Ascending aorta (tissue), 2 donors: ENCODE measurements at places on chromosomes 6 and 20. TPM values are rescaled to one million over a fixed set of nuclear protein-coding genes. Genes with fewer than 3 reads are reported as not detected.

DNA sequence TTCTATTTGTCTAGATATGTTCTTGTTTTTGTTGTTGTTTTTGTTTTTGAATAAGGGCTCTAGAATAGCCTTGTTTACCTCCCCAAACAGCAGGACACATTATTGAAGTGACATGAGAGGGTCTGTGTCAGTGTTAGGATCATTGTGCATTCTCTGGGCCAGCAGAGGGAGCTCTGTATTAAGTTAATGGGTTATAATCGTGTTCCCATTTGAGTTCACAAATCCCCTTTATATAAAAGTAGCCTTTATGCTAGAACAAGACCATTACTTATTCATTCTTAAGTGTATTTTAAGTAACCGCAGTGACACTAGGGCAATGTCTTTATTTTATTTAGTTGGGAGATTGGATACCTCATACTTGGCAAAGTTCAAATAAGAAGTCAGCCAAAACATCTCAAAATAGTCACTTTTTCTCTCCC lies 44.8 kb downstream of the STK4 start:
- H3K27me3 ChIP-seq: no peaks in the 10 kb centered on the region
- H3K4me1 ChIP-seq: no peaks in the 10 kb centered on the region
- H3K27ac ChIP-seq: no peak overlapping the region
- H3K4me3 ChIP-seq: no peak overlapping the region

GRCh38 chr6:157316871-157317814 lies 6.2 kb downstream of the TMEM242 start:
- H3K27ac ChIP-seq: peak overlapping the region; percentile 41
- H3K4me3 ChIP-seq: no peak overlapping the region

DNA sequence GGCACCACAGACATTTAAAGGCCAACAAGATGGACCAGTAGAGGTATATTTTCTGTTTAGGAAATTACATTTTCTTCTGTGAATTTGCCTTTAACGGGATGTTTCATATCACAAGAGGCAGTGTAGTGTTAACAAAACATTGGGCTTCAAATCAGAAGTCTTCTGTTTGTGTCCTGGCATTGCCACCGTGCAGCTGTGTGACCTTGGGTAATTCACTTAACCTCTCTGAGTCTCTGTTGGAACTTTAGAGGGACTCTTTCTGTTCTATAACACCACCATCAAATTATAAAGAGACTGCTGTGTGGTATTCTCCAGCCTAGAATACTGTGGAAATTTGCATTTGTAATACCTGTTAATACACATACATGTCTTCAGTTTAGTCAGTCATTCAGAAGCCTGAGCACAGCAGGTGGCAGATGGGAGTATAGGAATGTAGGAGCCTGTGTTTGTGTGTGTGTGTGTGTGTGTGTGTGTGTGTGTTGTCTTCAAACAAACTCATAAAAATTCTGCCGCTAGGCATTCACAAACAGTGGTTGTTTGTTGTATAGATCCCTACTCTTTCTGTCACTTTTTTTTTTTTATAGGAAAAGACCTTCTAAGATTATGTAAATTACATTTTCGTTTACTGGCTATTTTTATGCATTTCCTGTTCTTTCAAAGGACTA lies 22.6 kb downstream of the UST start:
- H3K4me1 ChIP-seq: no peaks in the 10 kb centered on the region
- no peak overlapping the region for H3K27ac ChIP-seq
- no peak for DNase-seq
- H3K4me3 ChIP-seq: no peak overlapping the region
- H3K36me3 ChIP-seq: no peaks in the 10 kb centered on the region

- no peak overlapping the region for H3K27ac ChIP-seq
- no peaks in the 10 kb centered on the region for H3K36me3 ChIP-seq
- peaks cover 33% of the 10 kb centered on the region for H3K4me1 ChIP-seq
- no peak for DNase-seq
These were observed 15.7 kb downstream of the SLC22A1 start for GRCh38 chr6:160137130-160137988.

GRCh38 chr6:64083261-64083660 lies 447.7 kb downstream of the PHF3 start:
- no peaks in the 10 kb centered on the region for H3K27me3 ChIP-seq
- H3K36me3 ChIP-seq: no peaks in the 10 kb centered on the region
- H3K27ac ChIP-seq: no peak overlapping the region
- no peak for DNase-seq
- H3K4me1 ChIP-seq: no peaks in the 10 kb centered on the region

DNA sequence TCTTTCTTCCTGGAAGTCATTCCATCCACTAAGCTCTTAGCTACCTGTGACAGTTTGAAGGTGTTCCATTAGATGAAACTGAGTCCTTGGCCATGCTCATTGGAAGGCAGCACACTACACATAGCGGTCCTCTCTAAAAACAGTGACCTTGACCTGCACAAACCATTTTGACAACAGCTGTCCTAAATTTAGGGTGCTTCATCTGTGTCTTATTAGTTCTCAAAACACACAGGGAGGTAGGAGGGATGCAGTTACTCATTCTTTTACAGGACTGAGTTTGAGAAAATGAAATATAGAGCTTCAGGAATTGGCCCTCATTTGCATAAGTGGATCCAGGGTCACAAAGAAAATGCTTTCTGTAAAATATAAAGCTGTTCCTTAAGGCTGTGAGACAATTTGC lies 20.4 kb upstream of the MAP3K4 start:
- no peaks in the 10 kb centered on the region for H3K27me3 ChIP-seq
- no peaks in the 10 kb centered on the region for H3K36me3 ChIP-seq
- H3K27ac ChIP-seq: no peak overlapping the region
- DNase-seq: no peak
- peaks cover 11% of the 10 kb centered on the region for H3K4me1 ChIP-seq

DNA sequence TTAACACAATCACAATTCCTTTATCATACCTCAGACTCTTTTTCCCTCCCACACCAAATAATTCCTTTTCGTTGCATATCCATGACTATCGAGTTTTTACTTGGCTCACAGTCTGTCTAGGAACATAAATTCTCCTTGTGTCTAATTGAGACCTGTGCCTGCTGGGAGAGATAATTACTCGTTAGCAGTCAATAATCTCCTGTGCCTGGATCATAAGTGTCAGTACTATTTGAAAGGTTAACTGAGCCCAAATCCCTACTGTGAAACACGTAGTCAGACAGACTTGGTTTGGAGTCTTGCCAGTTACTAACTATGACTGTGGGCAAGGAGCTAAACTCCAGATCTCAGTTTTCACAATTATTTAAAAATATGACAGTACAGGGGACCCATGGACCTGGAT lies 5.7 kb upstream of the CTNNBL1 start:
- H3K4me3 ChIP-seq: no peak overlapping the region
- no peak overlapping the region for H3K27ac ChIP-seq
- no peaks in the 10 kb centered on the region for H3K27me3 ChIP-seq
- DNase-seq: no peak
- H3K4me1 ChIP-seq: no peaks in the 10 kb centered on the region

DNA sequence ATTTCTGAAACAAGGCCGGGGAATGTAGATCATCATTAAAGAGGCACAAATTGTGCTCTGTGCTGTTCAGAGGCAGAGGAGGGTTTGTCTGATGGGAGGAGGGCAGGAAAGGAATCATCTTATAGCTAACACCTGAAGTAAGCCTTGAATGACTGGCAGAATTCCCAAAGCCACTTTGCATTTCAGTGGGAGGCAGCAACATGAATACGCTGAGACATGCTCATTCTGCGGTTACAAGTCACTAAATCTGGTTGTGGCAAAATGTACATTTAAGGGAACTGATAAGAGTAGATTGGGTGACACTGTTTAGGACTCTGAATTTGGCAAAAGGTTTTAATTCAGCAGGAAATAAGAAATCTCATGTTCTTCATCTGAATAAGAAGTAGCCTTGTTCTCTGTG lies 4.4 kb upstream of the COL19A1 start:
- no peak for DNase-seq
- no peaks in the 10 kb centered on the region for H3K36me3 ChIP-seq
- H3K27me3 ChIP-seq: no peaks in the 10 kb centered on the region
- H3K4me1 ChIP-seq: no peaks in the 10 kb centered on the region
- no peak overlapping the region for H3K4me3 ChIP-seq

DNA sequence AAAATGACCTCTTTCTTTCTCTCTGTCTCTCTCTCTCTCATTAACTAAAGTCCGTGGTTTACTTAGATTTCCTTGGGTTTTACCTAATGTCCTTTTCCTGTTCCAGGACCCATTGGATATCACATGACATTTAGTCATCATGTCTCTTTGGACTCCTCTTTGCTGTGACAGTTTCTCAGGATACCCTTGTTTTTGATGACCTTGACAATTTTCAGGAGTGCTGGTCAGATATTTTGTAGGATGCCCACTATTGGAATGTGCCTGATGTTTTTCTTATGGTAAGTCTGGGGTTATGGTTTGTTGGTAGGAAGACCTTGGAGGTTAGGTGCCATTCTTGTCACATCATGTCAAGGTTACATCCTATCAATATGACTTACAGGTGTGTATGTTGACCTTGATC lies 199.2 kb upstream of the HTR1E start:
- no peak overlapping the region for H3K4me3 ChIP-seq
- no peak overlapping the region for H3K27ac ChIP-seq
- no peaks in the 10 kb centered on the region for H3K27me3 ChIP-seq
- no peak for DNase-seq
- H3K36me3 ChIP-seq: no peaks in the 10 kb centered on the region

GRCh38 chr6:4224067-4224978 lies 88.9 kb upstream of the ECI2 start:
- H3K36me3 ChIP-seq: no peaks in the 10 kb centered on the region
- H3K4me1 ChIP-seq: no peaks in the 10 kb centered on the region
- no peaks in the 10 kb centered on the region for H3K27me3 ChIP-seq
- no peak for DNase-seq
- H3K27ac ChIP-seq: no peak overlapping the region
- no peak overlapping the region for H3K4me3 ChIP-seq

DNA sequence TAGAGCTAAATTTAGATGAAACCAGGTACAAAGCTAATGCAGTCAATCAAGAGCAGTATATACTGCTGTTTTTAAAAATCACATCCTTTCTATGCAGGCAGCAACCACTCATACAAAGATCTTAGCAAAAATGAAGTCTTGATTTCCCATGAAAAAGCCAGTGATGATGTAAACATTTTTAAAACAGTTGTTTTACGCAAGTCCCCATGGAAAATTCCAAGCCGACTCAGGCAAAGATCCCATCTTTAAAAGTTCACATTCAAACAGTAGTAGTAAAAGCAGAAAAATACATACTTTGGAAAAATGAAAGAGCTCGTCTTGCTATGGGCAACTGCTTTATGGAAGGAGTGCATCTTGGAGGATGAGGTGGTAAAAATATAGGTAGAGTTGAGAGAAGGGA lies 84.0 kb downstream of the RCAN2 start:
- DNase-seq: no peak
- H3K4me3 ChIP-seq: no peak overlapping the region
- H3K36me3 ChIP-seq: no peaks in the 10 kb centered on the region
- H3K27me3 ChIP-seq: no peaks in the 10 kb centered on the region
- H3K4me1 ChIP-seq: peaks cover 6% of the 10 kb centered on the region
- H3K27ac ChIP-seq: peak overlapping the region; percentile 7

- peaks cover 29% of the 10 kb centered on the region for H3K4me1 ChIP-seq
- H3K4me3 ChIP-seq: no peak overlapping the region
- H3K36me3 ChIP-seq: no peaks in the 10 kb centered on the region
- peak; percentile 32 for DNase-seq
These were observed 13.7 kb upstream of the FAM83C start for GRCh38 chr20:35305682-35306556.

DNA sequence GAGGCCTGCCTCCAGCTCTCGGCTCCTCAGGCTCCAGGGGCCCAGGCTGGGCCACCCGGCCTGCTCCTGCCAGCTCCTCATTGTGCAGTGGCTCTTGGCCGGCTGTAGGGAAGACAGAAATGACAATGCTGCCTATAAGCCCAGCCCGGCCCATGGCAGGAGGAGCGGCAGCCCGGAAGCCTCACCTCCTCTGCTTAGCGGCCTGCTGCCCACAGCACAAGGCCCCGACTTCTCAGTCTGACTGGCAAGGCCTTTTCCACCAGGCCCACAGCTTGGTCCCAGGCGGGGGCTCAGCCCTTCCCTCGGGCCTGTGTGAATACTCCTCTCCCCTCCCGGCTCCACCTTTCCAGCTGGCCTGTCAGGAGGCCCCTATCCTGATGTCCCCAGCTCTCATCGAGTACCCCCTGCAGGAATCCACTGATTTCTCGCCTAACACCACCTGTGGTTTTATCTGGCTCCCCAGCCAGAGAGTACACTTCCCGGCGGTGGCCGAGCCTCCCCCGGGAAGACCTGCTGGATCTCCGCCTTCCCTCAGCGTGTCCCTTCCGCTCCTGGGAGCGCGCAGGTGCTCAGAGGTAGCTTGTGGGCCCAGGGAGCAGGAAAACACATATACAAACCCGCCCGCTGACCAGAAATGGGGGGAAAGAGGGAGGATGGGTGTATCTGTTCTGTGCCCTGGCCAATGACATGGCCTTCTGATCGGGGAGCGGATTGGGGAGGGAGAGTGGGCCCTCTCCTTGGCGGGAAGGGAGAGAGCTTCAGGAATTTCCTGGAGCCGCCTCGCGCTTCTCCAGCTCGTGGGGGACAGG lies 963 bp downstream of the DDRGK1 start:
- H3K36me3 ChIP-seq: peaks cover 26% of the 10 kb centered on the region
- H3K4me1 ChIP-seq: peaks cover 10% of the 10 kb centered on the region
- peak overlapping the region; percentile 72 for H3K4me3 ChIP-seq
- no peaks in the 10 kb centered on the region for H3K27me3 ChIP-seq
- DNase-seq: no peak

GRCh38 chr6:154187203-154187602 lies 148.2 kb downstream of the OPRM1 start:
- H3K27ac ChIP-seq: no peak overlapping the region
- no peaks in the 10 kb centered on the region for H3K27me3 ChIP-seq
- H3K4me1 ChIP-seq: no peaks in the 10 kb centered on the region
- H3K36me3 ChIP-seq: no peaks in the 10 kb centered on the region
- no peak overlapping the region for H3K4me3 ChIP-seq

DNA sequence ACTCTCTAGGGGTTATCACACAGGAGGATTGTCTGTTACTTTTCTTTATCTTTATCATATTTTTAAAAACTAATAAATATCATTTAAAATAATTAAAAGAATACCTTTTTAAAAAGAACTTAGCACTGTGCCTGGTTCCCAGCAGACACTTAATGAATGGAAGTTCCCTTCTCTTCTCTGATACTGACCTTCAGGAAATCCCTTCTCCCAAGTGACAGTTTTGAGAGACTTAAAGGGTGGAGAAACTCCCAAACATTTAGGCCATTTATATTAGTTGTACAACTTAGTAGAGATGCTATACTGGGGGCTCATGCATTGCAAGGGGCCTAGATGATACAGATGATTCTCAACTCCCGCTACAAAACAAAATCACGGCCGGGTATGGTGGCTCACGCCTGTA lies 18.5 kb downstream of the MAP1LC3A start:
- H3K36me3 ChIP-seq: peaks cover 18% of the 10 kb centered on the region
- no peak overlapping the region for H3K4me3 ChIP-seq
- peak; percentile 16 for DNase-seq
- no peak overlapping the region for H3K27ac ChIP-seq

- H3K4me3 ChIP-seq: no peak overlapping the region
- H3K27ac ChIP-seq: no peak overlapping the region
- H3K36me3 ChIP-seq: no peaks in the 10 kb centered on the region
- H3K27me3 ChIP-seq: no peaks in the 10 kb centered on the region
- no peaks in the 10 kb centered on the region for H3K4me1 ChIP-seq
These were observed 142.6 kb downstream of the MRPL14 start for GRCh38 chr6:43984442-43985321.

MED23 gene
- total RNA-seq: 20.4 TPM

BACH2 gene
- 7.7 TPM for total RNA-seq

PLA2G7 gene
- total RNA-seq: 2.1 TPM

KCNQ2 gene
- total RNA-seq: not detected
